ENCODE measurements at places on chromosomes 16 and 17. TPM values are rescaled to one million over a fixed set of nuclear protein-coding genes. Genes with fewer than 3 reads are reported as not detected.

The KRT40 gene
- not detected for total RNA-seq

The PIRT gene
- not detected for total RNA-seq

The SLC6A2 gene
- total RNA-seq = not detected

The PPP1R27 gene
- total RNA-seq = not detected

The SCNN1G gene
- total RNA-seq = not detected

The CA5A gene
- not detected for total RNA-seq

The PALB2 gene
- total RNA-seq = 17.0 TPM

The MEIOC gene
- under 0.01 TPM for total RNA-seq

The BIRC5 gene
- total RNA-seq = 62.5 TPM

The CDC42EP4 gene
- 40.1 TPM for total RNA-seq

The ITGAE gene
- 7.0 TPM for total RNA-seq

The RBBP6 gene
- 20.9 TPM for total RNA-seq

The SEPTIN1 gene
- 0.20 TPM for total RNA-seq

The TOM1L1 gene
- 30.3 TPM for total RNA-seq

The ST6GALNAC1 gene
- total RNA-seq = not detected

The RPTOR gene
- 35.4 TPM for total RNA-seq

The KRT24 gene
- not detected for total RNA-seq

The CACNG4 gene
- not detected for total RNA-seq

The KRTAP4-6 gene
- total RNA-seq = not detected

The TMIGD1 gene
- not detected for total RNA-seq

The MYH2 gene
- total RNA-seq = not detected

The NUDT7 gene
- total RNA-seq = 8.6 TPM

The SLC5A11 gene
- total RNA-seq = not detected

The ARSG gene
- total RNA-seq = 3.5 TPM

The ODAD4 gene
- 0.37 TPM for total RNA-seq

The DLX4 gene
- total RNA-seq = not detected

The RRAD gene
- 1.5 TPM for total RNA-seq

The ESRP2 gene
- under 0.01 TPM for total RNA-seq
